ENCODE measurements at places on chromosomes 7 and 10.

- DNase-seq, result no peak
These were observed 98.7 kb downstream of the NPSR1 start for GRCh38 chr7:34756691-34757090.

GRCh38 chr10:14550471-14550981, 219.8 kb upstream of the FRMD4A start:
- DNase-seq, result no peak

- DNase-seq, result no peak
These were observed 7.0 kb downstream of the AQP1 start for GRCh38 chr7:30918676-30919075.

GRCh38 chr10:71263376-71263775, 51.0 kb downstream of the UNC5B start:
- DNase-seq, result no peak

- DNase-seq, result no peak
These were observed 54.5 kb downstream of the RAB18 start for GRCh38 chr10:27558612-27559020.

DNA sequence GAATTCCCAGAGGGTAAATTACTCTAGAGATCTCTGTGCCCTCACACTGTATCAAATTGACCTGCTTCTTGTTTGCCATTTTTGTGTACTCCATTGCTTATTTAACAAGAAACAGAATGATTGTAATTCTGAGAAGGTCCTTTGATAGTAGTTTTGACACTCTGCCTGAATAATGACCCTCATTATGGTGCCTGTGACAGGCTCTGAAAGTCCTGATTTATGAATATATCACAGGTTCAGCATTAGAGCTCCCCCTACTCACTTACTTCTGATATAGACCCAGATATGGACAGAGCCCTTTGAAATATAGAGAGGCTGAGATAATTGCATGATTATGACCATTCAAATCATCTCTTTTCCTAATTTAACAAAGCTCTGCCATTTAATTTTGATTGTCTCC, 465.2 kb downstream of the MDFIC start:
- DNase-seq, result no peak

GRCh38 chr10:103661198-103661950, 167.9 kb downstream of the NEURL1 start:
- no peak for DNase-seq

DNA sequence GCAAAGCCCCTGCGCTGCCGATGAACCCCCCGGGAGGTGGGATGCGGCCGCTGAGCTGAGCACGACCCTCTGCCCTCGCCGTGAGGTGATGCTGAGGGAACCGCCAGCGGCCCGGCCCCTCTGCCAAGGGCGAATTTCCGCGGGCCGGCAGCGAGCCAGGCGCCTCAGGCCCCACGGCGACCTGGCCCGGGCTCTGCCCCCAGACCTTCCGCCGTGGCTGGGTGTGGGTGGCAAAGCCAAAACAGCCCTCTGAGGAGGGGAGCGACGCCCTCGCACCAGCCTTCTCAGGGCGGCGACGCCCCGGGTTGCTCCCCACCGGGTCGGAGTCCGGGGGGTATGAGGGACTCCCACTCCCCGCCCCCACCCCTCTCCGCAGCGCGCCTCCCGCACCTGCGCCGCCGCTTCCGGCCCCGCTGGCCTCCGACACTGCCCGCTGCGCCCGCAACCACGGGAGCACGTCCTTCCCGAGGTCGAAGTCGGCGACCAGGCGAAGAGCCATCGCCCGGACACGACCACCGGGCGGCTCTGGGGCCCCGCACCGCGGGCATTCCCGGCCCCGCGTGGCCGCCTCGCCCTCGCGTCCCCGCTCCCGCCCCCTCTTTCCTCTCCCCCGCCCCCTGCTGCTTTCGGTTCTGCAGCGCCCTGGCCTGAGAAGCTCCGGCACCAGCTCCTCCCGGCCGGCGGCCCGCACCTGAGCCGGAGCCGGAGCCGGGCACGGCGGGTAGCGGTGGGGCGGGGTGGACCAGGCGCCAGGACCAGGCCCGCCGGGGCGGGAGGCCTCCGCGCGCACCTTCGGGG, at the start of gene GSAP:
Gene GSAP, minus strand, starts transcription at position 527 of the 798 bp plus-strand sequence. Its CDS starts 28 bp downstream, at position 499.
- DNase-seq, result peak; percentile 43

- no peak for DNase-seq
These were observed 258.0 kb downstream of the TRIL start for GRCh38 chr7:28700096-28700495.

DNA sequence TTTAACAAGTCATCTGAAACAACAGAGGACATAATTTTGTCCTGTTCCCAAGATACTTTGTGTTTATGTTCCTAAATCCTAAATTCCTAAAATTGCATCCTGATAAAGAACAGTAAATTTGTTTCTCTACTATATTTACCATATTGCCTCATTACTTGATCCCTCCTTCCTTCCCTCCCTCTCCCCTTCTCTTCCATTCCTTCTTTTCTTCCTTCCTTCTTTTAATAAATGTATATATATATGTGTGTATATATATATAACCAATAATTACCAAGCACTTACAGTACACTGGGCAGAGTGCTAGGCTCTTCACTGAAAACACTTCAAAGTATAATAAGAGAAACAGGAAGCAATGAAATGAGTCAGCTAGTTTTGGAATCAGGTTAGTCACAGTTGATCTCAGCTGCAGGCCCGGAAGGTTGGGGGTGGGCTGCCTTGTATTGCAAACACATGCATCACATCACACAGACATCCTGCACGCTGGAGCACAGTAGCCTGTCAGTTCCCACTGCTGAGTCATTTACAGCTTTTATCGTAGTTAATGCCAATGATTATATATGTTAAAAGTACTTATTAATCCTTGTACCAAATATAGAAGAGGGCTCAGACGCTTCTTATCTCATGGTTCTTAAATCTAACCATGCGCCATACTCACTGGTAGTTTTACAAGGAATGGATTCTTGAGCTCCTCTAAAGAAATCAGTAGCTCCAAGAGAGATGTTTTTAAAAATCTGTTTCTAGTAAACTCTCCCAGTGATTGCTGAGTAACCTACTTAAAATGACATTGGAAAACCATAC, 551.7 kb downstream of the GRM8 start:
- DNase-seq, result peak; percentile 4

DNA sequence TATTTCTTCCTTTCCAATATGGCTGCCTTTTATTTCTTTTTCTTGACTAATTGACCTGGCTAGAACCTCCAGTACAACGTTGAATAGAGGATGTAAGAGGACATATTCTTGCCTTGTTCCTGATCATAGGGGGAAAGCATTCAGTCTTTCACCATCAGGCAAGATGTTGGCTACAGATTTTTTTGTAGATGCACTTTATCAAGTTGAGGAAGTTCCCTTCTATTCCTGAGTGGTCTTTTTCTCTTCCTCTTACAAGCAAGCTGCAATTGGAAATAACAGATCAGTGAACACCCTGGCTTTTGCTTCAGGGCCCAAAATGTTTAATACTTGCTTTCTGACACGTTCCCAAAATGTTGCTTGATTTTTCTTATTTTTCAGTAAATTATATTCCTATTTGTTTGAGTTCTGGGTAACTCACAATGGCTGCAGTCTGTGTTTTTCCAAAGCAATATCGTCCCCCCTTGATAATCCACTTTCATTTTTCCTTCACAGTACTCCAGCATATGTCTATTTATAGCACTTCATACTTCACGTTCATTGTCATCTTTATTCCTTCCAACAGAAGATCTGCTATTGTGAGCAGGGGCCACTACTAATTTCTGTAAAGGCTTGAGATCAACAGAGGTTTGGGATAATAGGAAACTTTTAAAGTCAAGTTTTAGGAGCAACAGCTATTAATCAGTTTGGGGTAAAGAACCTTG, 11.7 kb downstream of the CPEB3 start:
- no peak for DNase-seq

GRCh38 chr10:76624470-76624869, 1013.1 kb downstream of the KCNMA1 start:
- no peak for DNase-seq

- no peak for DNase-seq
These were observed 86.7 kb downstream of the INPP5A start for GRCh38 chr10:132624061-132624846.

DNA sequence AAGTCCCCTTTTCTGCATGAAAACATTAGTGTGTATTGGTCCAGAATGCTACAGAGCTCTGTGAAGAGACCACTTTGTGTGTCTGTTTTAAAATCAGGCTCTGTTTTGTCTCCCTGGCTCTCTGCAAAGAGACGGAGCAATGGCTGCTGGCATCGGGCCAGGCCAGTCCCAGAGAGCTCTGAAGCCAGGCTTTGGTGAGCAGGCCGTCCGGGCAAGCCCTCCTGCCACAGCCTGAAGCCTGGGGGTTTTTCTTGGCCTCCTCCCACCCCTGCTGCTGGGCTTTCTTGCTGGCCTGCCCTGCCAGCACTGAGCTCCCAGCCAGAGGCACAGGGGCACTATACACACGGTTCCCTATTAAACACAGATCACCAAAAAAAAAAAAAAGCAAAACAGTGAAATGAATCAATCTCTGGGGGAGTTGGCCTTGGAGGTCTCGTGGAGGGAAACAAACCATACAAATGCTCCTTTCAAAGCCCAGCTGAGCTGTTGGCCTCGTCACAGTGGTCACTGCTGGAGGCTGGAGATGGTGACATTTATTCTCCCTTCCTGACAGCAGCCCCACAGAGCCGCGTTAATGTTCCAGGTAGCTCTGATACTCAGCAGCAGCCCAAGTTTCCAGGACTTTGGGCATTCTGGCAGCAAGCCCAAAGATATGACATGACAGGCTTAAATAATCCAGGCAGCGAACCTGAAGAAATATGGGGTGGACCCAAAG, 237.2 kb downstream of the TCF7L2 start:
- DNase-seq, result no peak

DNA sequence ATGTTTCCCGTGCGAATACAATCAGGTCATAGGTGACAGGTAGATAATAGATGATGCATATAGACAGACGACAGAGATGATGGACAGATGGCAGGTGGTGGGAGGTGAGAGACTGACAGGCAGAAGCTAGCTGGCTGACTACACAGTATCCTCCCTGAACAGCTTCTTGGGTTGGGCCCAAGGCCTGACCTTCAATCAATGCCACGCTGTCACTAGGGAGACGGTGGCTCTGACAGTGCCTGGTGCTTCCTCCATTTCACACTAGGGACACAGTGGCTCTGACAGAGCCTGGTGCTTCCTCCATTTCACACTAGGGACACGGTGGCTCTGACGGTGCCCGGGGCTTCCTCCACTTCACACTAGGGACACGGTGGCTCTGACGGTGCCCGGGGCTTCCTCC, 200.1 kb downstream of the DIP2C start:
- DNase-seq, result no peak

- no peak for DNase-seq
These were observed 1013.1 kb downstream of the TYW1 start for GRCh38 chr7:68009716-68010115.

DNA sequence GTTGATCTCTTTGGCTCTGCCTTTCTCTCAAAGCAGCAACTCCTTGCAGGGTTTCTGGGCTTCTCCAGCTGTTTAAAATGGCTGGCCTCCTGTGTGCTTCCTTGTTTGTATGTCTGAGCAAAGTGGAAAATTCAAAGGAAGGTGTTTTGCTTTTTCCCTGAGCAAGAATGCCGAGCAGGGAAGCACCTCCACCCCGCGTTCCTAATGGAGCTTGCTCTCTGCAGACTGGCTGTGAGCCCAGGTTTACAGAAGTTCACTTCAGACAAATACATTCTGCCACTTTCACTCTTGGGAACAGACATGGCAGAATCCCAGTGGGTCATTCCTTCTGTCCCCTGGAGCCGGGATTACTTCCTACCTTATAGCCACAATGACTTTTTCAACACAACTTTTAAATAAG, 181.8 kb upstream of the AGK start:
- DNase-seq, result no peak

GRCh38 chr10:75599875-75600648, 168.6 kb downstream of the LRMDA start:
- no peak for DNase-seq

- no peak for DNase-seq
These were observed 442.5 kb downstream of the XPNPEP1 start for GRCh38 chr10:109480836-109481235.

GRCh38 chr10:17782921-17783665, 26.1 kb upstream of the MRC1 start:
- no peak for DNase-seq

DNA sequence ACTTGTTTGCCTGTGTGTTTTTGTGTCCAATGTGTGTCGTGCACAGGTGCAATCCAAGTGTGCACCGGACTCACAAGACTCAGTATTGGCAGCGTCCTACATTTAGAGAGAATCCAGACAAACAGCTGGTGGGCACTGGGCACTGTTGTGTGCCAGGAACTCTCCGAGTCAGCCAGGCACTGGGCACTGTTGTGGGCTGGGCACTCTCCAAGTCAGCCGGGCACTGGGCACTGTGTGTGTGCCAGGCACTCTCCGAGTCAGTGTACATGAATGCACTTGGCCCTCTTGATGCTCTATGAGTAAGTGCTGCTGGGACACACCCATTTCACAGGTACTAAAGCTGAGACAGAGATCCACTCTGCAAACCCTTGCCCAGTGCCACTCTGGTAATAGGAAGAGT, 303.5 kb downstream of the PTPRN2 start:
- DNase-seq, result no peak

All from stimulated activated CD4-positive, alpha-beta T cell treated with anti-CD3 and anti-CD28 coated beads, TNF-alpha, amount 100 ng/mL, for 4 hours (primary cell).